NCI-H187 (cell line): ENCODE measurements at places on chromosomes 13 and 19.

DNA sequence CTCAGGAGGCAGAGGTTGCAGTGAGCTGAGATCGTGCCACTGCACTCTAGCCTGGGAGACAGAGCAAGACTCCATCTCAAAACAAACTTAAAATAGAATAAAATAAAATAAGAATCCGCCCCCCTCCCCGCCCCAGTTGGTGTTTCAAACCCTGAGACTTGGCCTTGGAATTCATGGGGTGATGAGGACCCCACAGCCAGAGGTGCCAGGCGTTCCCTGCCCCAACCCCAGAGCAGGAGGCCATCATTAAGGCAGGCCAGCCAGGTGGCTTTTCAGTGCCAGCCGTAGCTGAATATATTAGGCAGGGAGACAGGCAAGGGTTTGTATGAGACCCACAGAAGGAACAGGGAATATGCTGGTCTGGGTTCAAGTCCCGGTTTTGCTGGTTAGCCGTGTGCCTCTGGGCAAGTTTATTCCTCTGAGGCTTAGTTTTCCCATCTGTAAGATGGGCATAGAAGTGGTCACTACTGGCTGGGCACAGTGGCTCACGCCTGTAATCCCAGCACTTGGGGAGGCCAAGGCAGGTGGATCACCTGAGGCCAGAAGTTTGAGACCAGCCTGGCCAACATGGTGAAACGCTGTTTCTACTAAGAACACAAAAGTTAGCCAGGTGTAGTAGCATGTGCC lies 12.3 kb downstream of the HPN start:
- DNase-seq: no peak

- no peak for DNase-seq
These were observed 277.5 kb upstream of the SGCG start for GRCh38 chr13:22903301-22903700.

GRCh38 chr13:105990256-105990958 lies 545.1 kb downstream of the EFNB2 start:
- no peak for DNase-seq

- DNase-seq: no peak
These were observed 434.4 kb upstream of the NBEA start for GRCh38 chr13:34507630-34508029.

DNA sequence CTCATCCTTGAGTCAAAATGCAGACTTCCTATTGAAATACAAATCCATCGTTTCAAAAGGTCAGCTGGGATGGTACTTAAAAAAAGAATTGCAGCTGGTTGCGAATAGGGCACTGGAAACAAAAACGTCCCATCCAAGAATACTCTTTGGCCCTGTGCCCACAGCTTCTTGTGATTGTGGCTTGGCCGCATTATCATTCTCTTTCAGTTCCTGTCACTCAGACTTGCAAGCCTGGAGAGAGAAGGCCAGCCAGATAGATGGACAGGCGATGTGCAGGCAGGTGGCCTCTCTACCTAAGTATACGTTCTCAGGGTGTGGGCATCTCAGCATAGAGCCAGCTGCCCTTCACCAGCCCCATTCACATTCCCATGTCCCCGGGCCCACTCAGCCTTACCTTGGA lies 208.5 kb upstream of the ZNF536 start:
- DNase-seq: no peak

DNA sequence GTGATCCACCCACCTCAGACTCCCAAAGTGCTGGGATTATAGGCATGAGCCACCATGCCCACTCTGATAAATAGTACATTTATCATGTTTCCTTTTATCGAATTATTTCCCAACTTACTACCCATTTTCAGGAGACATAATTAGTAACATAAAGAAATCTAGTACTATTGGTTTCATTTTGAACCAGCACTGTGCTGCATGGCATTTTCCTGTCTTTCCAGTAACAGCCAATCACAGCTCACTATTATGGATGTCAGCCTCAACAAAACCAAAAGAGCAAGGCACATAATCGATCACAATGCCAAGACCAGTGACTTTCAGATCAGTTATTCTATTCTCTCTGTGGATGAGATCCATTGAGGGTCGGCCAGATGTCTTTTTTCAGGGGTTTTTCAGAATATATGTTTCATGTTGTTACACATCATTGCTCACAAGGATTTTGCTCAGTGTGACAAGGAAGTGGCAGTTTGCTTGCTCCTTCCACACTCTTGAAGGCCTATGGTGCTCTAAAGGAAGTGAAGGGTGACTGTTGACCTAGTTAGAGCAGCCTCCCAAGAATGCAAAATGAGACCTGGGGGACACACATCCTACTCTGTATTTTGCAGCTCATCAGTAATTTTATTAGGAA lies 233.4 kb downstream of the KCNRG start:
- no peak for DNase-seq

DNA sequence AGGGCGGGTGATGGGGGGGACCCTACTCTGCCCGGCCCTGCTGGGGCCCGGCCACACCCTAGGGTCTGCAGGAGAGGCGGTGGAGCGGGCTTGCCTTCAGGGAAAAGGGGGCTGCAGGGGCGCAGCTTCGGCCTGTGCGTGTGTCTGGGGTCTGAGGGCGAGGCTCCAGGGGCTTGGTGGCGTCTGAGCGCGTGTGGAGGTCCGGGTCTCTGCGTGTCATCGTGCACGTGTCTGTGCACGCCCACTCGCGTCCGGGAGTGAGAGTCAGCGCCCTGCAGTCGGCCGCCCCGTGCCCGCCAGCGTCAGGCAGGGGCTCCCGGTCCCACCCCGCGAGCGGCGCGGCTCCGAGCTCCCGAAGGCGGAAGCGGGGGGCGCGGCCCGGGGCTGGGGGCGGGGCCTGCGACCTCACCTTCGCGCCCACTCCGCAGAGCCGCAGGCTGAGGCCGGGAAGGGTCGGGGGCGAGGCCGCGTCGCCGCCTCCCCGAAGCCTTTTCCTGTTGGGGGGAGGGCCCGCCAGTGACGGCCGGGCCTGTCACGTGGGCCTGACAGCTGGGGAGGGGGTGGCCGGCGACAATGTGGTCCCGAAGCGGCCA lies at the start of gene ARHGAP45:
Gene ARHGAP45, plus strand, starts transcription at position 420 of the 593 bp plus-strand sequence. CDS start 239 bp downstream, outside the sequence.
- DNase-seq: no peak

DNA sequence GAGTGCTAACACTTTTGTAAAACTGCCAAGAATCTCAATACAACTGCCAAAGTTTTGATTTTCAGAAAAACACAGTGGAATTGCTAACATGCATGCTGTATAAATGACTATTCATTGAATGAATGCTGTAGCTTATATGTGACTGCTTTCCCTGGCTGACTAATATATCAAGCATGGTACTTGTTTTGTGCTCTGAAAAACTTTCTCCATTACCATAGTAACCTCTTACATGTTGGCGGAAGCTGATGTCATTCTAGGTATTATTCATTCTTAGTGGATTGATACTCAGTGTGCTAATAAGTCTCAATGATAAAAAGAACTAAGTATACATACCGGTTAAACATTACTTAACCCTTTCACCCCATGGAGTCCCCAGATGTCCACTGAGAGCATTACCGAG lies 166.1 kb upstream of the MYO16 start:
- DNase-seq: no peak

DNA sequence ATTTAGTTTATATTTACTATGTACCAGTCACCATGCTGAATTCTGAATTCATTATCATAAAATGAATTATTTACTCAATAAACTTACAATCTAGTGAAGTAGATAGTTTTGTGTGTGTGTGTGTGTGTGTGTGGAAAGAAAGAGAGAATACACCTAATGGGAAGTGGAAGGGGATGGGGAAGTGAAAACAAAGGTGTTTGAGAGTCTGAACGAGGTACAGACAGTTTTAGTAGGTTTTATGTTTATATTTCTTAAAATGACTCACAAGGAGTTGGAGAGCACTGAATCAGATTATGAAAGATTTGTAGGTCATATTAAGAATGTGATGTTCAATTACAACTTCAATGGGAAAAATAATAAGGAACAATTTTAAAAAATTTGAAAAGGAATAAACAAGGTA lies 1753.0 kb downstream of the SLITRK1 start:
- no peak for DNase-seq

- DNase-seq: no peak
These were observed 319.6 kb downstream of the ZNF536 start for GRCh38 chr19:30691819-30692166.

DNA sequence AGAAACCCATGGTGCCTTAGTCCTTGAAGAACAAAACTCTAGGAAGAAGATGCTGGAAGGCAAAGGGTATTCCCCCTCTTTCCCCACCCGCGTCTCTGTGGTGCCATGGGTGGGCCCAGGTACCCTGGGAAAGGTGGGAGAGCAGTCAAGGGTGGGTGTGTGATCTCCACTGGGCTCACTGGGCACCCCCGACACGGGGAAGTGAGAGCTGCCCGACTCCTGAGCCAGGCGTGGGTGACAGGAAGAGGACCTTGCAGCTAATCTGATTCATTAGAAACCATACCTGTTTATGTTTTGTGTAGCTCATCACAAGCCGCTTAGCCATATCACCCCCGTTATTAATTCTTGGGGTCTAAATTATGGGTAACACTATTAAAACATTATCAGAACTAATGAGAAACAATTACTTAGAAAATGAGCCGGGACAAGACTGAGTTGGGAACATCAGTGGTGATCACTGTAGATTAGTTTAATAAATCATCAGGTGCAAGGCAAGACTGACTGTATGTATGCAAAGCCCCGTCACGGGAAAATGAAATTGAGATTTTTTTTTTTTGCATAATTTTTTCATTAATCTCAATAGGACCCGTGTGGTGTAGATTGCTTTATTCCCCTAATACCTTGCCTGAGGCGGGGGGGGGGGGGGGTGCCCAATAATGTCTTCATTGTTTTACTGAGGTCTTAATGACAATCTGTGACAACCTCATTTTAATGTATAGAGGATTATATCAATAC lies 77.3 kb downstream of the ZIC5 start:
- DNase-seq: no peak

DNA sequence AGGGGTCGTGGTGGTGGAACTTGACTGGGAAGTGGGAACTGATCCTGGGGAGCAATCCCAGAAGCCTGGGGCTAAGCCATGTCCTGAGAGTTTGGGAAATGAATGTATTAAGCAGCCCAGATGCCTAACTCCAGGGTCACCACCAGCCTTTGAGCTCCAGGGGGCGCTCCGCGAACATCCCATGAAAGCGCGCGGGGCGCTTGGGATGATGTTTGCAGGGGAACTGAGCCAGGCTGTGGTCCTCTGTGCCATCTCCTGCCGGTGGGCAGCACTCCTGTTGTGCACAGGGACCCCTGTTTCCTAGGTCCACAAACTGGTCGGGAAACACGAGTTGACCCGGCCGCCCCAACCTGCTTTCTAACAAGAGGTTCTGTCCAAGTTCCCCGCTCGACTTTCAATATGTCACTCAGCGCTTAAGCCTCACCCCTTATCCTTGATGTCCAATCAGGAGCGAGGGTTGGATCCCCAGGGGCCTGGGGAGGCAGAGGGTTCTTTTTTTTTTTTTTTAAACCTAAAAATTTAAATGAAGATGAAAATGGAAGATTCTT lies 14.4 kb downstream of the LEUTX start:
- peak; percentile 56 for DNase-seq

DNA sequence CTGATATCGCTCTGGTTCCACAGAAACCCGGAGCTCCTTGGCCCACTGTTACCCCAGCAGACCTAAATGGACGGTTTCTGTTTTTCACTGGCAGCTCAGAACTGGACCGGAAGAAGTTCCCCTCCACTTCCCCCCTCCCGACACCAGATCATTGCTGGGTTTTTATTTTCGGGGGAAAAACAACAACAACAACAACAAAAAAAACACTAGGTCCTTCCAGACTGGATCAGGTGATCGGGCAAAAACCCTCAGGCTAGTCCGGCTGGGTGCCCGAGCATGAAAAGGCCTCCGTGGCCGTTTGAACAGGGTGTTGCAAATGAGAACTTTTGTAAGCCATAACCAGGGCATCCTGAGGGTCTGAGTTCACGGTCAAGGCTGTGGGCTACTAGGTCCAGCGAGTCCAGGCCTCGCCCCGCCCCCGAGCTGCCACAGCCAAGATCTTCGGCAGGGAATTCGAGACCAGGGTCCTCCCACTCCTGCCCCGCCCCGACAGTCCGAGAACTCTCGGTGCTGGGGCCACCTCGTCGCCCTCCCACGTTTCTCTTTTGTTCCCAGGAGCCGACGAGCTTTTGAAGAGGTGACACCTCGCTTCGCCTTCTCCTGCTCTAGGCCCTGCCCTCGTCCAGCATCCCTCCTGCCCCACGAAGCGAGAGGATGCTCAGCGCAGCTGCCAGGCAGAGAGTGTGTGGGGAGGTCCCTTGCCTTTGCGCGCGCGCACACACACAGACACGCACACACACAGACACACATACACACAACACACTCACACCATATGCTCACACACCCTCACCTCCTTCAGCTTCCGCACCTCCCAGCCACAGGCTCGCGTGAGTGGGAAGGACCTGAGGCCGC lies 8.8 kb downstream of the ZIC2 start:
- no peak for DNase-seq

GRCh38 chr13:109743706-109744453 lies 42.5 kb downstream of the IRS2 start:
- no peak for DNase-seq

DNA sequence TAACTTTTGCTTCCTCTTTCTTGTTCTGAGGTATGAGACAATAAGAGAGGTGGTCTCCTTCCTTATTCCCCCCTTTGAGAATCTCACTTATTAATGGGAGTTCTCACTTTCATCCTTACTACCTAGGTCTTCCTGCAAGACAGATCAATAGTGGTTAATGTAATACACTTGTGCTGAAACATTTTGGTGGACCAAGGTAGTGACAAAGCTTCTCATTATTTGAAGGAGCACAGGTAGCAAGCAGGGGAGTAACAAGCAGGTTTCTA lies 17.9 kb downstream of the ZNF700 start:
- DNase-seq: no peak

GRCh38 chr13:101398920-101399319 lies 17.4 kb downstream of the NALCN start:
- no peak for DNase-seq

DNA sequence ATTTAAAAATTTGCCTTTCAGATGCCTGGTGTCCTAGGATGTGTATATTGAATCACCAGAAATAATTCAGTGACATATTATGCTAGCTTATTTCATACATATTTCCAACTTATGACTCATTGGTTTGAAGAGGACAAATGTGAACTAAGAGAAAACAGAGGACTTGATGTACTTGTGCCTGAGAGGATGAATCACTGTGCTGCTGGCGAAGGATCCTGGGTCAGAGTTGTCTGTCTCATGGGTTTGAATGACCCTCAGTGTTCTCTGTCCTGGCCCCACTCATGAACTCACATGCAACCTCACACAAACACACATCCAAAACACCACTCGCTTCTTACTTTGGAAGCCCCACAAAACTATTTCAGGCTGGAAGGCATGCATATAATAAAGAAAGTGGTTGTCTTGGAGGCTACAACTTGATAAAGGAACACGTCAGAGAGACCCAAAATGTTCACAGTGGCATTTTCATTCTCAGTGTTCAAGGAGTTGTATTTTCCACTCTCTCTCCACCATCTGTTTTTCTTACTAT lies 129.0 kb upstream of the SPRY2 start:
- no peak for DNase-seq

GRCh38 chr13:45737571-45738017 lies 35.5 kb downstream of the CBY2 start:
- DNase-seq: no peak

- DNase-seq: no peak
These were observed 6.9 kb upstream of the ATF5 start for GRCh38 chr19:49921871-49922795.

- DNase-seq: no peak
These were observed 2.2 kb downstream of the ZNF83 start for GRCh38 chr19:52635786-52636570.

GRCh38 chr13:45662162-45662561 lies 40.0 kb upstream of the CBY2 start:
- DNase-seq: no peak

GRCh38 chr19:42017040-42017439 lies 23.0 kb upstream of the ATP1A3 start:
- DNase-seq: no peak

GRCh38 chr13:77874406-77874805 lies 44.2 kb downstream of the EDNRB start:
- no peak for DNase-seq

- DNase-seq: no peak
These were observed 34.4 kb downstream of the SLC25A42 start for GRCh38 chr19:19098084-19098702.
